ENCODE measurements at places on chromosomes 16 and 17. TPM values are rescaled to one million over a fixed set of nuclear protein-coding genes. Genes with fewer than 3 reads are reported as not detected.

The PKD1 gene
- polyA plus RNA-seq = 136 TPM

The SP6 gene
- 0.97 TPM for polyA plus RNA-seq

The CPNE7 gene
- 0.46 TPM for polyA plus RNA-seq

The BCKDK gene
- polyA plus RNA-seq = 28.4 TPM

The CA7 gene
- not detected for polyA plus RNA-seq

The HEATR3 gene
- 13.8 TPM for polyA plus RNA-seq

The KRTAP9-8 gene
- polyA plus RNA-seq = not detected

The MMP15 gene
- 24.3 TPM for polyA plus RNA-seq

The CFAP97D1 gene
- 0.13 TPM for polyA plus RNA-seq

The CLEC10A gene
- polyA plus RNA-seq = 1.1 TPM

The PRSS27 gene
- 1.2 TPM for polyA plus RNA-seq

The C17orf100 gene
- polyA plus RNA-seq = 3.1 TPM

The ARL4D gene
- polyA plus RNA-seq = 12.6 TPM

The CCL17 gene
- not detected for polyA plus RNA-seq

The SLC22A31 gene
- polyA plus RNA-seq = 4.1 TPM

The CDRT15 gene
- not detected for polyA plus RNA-seq

The GGT6 gene
- 0.12 TPM for polyA plus RNA-seq

GRCh38 chr17:44707755-44708400 lies 587 bp upstream of the DBF4B start:
- no peak for DNase-seq

GRCh38 chr16:81831722-81832126 lies 52.6 kb downstream of the PLCG2 start:
- peak; percentile 29 for DNase-seq

- DNase-seq = no peak
These were observed 42.3 kb upstream of the MED9 start for GRCh38 chr17:17434477-17434876.

DNA sequence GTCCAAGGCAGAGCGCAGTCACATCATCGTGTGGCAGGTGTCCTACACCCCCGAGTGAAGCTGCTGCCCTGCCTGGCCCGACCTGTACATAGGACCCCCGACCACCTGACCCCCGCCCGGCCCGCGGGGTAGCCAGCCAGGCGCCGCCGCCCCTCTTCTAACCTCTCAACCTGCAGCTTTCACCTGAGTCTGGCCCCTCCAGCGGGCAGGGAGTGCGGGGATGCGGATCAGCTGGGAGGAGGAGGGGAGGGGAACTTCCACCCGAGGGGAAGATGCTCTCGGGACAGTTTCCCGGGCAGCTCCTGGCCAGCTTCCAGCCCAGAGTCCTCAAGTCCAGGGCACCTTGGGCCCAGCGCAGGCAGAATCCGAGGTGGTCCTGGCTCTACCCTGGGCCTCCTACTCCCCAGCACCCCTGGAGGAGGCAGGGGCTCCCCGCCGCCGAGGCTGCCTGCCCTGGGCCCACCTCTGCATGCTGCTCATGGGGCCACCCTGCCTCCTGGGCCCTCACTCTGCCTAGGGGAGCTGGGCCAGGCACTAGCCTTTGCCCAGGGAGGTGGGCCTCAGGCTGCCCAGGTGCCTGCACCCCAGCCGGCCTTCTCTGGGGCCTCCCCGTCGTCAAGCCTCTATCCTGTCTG lies 2.5 kb downstream of the NME3 start:
- no peak for DNase-seq

- no peak for DNase-seq
These were observed 217.5 kb upstream of the CHMP6 start for GRCh38 chr17:80774146-80774545.

DNA sequence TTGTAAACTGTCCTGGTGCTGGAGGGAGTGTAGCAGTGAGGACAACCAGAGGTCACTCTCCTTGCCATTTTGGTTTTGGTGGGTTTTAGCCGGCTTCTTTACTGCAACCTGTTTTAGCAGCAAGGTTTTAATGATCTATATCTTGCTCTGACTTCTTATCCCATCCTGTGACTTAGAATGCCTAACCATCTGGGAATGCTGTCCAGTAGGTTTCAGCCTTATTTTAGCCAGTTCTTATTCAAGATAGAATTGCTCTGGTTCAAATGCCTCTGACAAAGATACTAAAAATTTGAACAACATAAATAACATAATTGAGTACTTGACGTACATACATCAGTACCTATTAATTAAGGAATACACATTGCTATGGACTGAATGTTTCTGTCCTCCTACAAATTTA lies 93.3 kb upstream of the TOM1L1 start:
- DNase-seq = no peak

DNA sequence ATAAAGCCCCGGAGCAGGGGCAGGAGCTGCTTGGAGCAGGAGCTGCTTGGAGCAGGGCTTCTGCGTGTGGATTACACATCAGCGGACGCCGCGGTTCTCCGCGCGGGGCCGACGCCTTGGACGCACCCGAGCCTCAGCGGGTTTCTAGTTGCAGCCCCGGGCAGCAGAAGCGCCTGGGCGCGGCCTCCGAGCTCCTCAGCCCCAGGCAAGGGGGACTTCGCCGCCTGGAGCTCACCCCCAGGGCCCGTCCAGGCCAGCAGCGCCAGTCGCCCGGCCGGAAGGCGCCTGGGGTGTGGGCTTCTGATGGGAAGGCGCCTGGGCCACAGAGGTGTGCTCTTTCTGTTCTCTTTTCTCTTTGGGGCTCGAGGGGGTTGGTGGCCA lies 6.3 kb downstream of the FOXF1 start:
- DNase-seq = no peak

GRCh38 chr16:81437865-81438264 lies 6.7 kb upstream of the CMIP start:
- DNase-seq = no peak

DNA sequence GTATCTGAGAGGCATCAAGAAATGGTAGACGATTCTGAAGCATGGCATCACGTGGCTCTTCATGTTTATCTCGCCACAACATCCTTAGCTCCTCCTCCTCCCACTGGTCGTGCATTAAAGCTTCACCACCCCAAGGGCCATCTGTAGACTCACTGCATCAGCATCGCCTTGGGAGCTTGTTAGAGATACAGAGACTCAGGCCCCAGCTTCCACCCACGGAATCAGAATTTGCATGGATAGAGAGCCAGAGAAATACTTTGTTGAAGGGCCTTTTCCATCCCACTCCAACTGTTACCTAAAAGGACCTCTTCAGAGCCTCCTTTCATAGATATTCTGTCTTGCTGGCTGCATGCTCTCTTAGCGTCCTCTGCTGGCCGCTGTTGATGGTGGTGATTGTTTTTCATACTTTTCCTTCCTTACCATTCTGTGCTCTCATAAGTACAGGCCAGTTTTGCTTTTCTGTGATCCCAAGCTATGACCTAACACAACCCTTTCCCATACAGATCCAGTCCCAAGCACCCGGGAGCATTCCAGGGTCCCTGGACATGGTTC lies 1049.4 kb upstream of the EEF2KMT start:
- no peak for DNase-seq

DNA sequence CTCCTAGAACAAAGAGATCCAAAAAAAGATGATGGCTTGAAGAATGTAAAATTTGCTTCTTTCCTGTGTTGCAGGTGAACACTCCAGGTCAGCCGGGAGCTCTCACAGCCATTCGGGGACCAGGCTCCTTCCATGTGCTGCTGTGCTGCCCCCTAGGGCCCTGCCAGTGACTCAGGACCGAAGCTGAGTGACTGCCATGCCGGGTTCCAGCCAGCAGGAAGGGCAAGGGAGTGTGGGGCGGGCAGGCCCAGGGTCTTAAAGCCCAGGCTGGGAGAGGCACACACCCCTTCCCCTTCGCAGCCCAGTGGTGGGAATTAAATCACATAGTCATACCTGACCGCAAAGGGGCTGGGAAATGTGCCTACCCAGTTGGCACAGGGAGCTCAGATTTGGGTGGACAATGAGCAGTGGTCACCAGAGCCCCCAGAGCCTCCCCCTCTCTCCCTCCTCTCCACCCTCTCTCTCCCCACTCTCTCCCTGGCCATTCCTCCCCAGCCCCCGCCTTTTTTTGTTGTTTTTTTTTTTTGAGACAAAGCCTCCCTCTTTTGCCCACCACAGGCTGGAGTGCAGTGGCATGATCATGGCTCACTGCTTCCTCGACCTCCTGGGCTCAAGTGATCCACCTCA lies 11.5 kb downstream of the EPOP start:
- DNase-seq = no peak

- no peak for DNase-seq
These were observed 81.1 kb downstream of the MRC2 start for GRCh38 chr17:62708587-62708986.

- DNase-seq = no peak
These were observed 410.9 kb upstream of the SOX9 start for GRCh38 chr17:71709946-71710345.

- DNase-seq = no peak
These were observed 5.4 kb downstream of the C17orf58 start for GRCh38 chr17:67990909-67991308.

- no peak for DNase-seq
These were observed 28.1 kb downstream of the SCPEP1 start for GRCh38 chr17:57006040-57006439.

DNA sequence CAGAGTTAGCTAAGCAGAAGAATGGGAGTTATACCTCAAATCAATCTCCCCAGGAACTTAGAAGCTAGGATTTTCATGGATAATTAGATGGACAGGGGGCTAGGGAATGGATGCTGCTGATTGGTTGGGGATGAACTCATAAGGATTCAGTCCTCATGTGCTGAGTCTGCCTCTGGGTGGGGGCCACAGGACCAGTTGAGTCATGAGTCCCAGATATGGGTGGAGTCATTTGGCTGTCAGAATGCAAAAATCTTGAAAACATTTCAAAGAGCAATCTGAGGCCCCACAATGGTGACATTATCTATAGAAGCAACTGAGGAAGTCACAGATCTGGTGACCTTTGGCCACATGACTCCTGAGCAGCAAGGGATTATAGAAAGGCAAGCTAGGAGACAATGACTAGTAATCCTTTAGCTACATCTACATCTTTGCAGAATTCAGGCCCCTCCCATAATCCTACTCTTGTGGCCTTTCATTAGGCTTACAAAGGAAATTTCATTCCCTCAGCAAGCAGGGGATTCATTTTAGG lies 82.6 kb upstream of the CCL2 start:
- no peak for DNase-seq

GRCh38 chr17:62761884-62762283 lies 46.2 kb downstream of the MARCHF10 start:
- DNase-seq = no peak

DNA sequence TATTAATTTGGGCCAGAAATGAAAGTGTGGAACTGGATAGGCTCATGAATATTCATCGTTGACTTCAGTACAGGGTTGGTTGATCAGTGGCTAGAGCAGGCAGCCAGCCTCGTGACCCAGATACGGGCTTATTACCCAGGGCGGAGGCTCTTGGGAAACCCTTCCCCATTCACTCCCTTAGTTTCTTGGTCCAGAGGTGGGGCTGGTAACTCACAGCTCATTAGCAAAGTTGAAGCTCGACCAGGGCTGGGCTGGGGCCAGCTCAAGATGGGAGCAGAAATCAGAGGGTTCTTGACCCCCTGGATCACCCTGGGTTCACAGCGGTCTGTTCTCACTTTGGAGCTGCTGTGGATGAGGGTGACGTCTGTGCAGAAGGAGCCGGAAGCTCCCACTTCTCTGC lies 44.6 kb upstream of the GSE1 start:
- DNase-seq = no peak

GRCh38 chr17:80592243-80592642 lies 47.6 kb downstream of the RPTOR start:
- no peak for DNase-seq

DNA sequence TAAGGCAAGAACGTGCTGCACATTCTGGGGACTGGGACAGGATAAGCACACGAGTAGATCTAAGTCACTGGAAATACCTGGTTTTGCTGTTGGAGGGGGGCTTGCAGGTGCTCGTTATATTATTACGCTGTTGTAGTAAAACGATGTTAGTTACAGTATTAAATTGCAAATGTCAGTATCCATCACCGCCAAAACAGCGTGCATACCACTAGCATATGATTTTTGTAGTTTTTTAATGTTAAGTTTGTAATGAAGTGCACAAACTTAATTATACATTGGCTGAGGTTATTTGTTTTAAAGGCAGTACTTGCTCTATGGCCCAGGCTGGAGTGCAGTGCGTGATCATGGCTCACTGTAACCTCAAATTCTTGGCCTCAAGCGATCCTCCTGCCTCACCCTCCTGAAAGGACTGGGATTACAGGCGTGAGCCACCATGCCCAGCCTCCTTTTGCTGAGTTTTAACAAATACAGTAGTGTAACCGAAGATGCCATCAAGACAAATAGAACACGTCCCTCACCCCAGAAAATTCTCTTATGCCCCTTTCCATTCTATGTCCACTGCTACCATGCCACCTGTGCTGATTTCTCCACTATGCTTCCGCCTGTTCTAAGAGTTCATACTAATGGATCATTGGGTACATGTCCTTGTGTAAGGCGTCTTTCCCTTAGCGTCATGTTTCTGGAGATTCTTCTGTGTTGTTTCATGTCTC lies 20.7 kb upstream of the CSNK1D start:
- DNase-seq = no peak

- DNase-seq = no peak
These were observed 6.6 kb downstream of the COA3 start for GRCh38 chr17:42791948-42792347.

- no peak for DNase-seq
These were observed 25.9 kb downstream of the PIPOX start for GRCh38 chr17:29068818-29069217.

GRCh38 chr16:78100112-78100467 lies 636 bp downstream of the WWOX start:
- DNase-seq = no peak

DNA sequence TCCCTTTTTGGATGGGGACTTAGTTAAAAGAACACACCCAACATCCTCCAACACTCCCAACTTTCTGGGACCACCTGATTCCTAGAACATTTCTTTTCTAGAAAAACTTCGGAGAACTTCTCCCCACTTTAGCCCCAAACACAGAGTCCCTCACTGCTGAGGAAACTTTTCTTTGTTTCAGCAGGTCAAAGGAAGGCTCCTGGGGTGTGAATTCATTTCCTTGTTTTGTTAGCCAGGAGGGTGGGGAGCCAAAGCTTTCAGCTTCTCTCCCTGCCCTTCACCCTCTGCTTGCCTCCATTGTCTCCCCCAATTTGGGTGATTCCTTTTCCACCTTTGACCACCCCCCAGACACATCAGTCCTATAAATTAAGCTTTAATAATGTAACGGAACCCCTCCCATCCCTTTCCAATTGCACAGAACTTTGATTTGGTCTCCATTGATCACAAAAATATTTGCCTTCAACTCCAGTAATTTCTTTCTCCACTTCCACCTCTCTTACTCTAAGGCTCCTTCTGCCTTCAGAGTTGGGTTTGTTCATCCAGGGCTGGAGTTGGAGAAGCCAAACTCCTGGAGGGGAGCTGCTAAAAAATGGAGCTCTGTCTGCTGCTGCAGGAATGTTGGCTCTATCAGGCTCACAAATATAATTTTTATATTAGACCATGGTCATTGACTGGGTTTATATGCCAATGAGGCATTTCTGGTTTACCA lies 10.3 kb downstream of the HOXB4 start:
- DNase-seq = no peak
